GM18507 (cell line): ENCODE measurements at places on chromosomes 5 and 9.
A peak's percentile ranks its signal among the peaks of the same experiment; 100 is the strongest.

- DNase-seq = no peak
These were observed 616.5 kb downstream of the PTPRD start for GRCh38 chr9:9996259-9996658.

DNA sequence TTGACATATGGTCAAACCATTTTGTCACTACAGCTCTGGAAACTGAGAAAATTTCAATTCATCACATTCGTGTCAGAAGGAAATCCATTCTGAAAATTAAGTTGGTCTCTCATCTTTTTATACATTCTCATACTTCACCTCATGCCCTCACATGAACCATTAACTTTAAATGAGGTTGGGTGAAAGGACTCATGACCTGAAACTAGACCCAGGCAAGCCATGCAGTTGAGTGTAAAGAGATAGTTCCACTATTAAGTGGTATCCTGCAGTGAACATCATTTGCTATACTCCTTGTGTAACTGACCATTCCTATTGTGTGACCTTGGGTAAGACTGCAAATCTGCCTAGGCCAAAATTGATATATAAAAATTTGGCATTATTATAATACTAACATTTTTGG is 299.6 kb upstream of the GRIN3A start:
- DNase-seq = no peak

DNA sequence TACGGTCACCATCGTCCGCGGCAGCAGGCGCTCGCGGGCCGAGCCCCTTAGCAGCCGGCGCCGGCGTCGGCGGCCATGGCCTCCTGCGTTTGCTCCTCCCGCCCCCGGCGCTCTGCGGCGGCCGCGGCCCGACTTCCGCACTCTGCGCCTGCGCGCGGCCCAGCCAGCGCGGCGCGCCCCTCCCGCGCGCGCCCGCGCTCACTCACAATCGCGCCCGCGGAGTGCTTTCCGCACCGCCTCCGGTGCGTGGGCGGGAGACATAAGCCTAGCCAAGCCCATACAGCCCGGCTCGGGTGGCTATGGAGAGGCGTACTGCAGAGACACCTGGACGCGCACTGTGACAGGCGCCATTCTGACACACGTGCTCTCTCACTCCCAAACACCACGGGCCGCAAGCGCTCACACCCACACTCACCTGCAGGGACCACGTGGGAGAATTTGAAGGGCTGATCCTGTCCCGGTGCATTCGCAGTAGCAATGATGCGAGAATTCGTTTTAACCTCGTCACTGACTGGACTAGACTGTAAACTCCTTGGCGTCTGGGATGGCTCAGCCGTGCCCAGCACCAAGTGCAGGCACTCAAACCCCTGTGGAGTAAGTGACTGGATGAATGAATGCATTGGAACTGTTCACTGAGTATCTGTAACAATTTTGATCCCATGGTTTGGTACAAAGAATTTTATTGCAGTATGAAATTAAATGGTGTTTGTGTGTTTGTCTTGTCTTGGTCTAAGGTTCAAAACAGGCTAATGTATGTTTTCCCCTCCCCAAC is at the start of gene RNF145:
Gene RNF145, minus strand, starts transcription at position 116 of the 772 bp plus-strand sequence. CDS start 5,936 bp downstream, outside the sequence.
- peak; percentile 81 for DNase-seq

DNA sequence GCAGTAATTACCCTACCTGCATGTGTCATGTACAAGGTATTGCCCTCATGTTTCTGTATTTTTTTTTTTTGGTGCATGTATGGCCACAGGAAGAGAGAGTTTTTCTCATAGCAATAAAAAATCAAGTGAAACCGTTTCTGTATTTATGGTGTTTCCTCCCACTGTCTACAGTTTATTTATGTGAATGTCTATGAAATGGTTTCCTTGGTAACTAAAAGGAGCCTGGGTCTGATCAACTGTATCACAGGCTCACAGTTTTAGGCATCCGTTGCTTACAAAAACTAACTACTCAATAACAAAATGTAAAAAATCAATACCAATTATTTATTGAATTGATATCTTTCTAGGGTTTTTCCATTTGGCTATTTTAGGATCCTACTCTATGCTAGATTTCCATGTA is 464.4 kb downstream of the TAF11L14 start:
- no peak for DNase-seq

DNA sequence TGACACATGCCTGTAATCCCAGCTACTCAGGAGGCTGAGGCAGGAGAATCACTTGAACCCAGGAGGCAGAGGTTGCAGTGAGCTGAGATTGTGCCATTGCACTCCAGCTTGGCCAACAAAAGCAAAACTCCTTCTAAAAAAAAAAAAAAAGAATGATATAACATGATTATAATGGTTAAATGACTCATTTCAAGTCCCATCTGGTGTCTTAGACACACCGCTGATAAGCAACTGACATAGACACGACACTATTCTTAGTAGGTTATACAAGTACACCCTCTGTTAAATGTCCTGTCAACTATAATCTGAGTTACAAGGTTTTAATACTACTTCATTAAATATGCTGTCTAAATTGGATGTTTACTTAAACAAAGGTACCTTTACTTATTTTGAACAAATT is 405.3 kb upstream of the CLINT1 start:
- no peak for DNase-seq

GRCh38 chr9:115300874-115301273 is 182.9 kb upstream of the TNC start:
- no peak for DNase-seq

- DNase-seq = no peak
These were observed 33.5 kb downstream of the SHC3 start for GRCh38 chr9:89145097-89145496.

DNA sequence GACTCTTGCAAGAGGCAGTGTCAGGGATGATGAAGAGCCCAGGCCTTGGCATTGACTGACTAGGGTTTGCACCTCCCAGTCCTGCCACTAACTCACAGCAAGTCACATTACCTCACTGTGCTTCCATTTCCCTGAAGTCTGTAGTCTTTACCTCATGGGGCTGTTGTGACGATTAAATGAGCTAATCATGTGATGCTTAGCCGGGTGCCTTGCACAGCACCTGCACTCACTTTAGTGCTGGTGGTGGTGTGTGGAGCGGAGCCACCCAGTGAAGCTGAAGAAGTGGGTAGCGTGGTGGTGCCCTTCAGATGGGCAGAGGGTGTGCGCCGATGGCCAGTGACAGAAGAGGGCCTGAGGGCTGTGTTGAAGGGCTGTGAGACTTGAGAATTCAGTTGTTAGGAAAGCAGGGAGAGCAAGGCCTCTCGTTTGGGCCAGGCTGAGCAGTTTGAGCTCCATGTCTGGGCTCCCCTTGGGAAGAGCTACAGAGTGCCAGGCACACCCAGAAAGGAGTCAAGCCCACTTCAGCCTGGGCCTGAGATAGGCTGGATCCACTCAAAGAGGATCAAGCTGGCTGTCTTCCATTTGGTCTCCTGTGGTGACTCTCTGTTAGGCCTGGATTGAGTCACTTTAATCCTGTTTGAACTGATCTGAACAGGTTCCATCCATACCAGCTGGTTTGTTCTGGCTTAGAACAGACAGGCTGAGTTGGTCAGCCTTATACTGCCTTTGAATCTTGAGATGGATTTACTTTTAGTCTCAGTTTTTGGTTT is 42.5 kb downstream of the RALGPS1 start:
- DNase-seq = no peak

DNA sequence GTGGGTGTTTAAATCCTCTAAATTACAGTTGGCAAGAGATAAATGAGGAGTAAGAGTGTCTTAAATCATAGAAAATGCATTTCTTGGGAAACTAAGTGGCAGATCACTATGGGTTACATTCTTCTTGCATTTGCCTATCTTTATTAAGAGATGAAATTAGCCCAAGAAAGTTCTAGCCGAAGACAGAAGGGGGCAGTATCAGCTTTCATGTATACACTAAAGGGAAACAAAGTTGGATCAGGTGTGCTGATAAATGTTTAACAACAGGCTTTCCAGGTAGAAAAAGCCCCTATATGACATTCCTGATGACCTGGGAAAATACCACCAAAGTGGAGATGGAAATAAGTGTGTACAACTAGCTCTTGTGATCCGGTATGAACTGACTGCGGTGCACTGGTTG is 81.9 kb upstream of the TLR4 start:
- no peak for DNase-seq

GRCh38 chr9:35277171-35277520 is 115.3 kb downstream of the UNC13B start:
- DNase-seq = no peak

DNA sequence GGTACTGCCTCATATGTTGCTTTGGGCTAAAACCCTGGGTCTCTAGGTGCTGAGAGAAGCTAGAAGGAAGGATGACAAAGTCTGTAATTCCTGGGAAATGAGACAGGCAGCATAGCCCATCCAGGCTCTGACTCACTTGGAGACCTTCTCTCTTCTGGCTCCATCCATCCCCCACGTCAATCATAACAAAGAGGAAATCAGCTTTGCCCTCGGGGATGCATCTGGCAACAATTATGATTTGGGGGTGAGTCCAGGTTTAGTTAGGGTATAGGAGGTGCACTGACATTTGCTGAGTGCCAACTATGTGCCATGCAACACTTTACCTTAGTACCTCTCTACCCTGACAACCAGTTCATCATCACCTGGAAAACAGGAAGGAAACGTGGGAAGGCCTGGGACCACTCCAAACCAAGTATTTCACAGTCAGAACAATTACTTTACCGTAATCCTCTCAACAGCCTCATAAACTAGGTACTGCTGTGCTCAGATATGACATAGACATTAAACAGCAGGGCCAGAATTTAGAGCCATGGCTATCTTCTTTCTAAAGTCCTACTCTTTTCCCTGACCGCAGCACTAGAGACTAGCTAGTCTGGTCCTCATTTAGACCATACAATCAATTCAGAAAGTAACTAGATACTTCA is 39.1 kb upstream of the GZMA start:
- no peak for DNase-seq

- DNase-seq = no peak
These were observed 35.6 kb downstream of the TNFSF8 start for GRCh38 chr9:114894609-114895433.

DNA sequence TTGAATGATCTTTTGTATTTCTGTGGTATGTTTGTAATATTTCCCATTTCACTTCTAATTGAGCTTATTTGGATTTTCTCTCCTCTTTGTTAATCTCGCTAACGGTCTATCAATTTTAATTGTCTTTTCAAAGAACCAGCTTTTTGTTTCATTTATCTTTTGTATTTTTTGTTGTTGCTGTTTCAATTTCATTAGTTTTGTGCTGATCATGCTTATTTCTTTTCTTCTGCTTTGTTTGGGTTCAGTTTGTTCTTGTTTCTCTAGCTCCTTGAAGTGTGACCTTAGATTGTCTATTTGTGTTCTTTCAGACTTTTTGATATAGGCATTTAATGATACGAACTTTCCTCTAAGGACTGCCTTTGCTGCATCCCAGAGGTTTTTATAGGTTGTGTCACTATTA is 28.4 kb upstream of the SNCAIP start:
- DNase-seq = no peak

DNA sequence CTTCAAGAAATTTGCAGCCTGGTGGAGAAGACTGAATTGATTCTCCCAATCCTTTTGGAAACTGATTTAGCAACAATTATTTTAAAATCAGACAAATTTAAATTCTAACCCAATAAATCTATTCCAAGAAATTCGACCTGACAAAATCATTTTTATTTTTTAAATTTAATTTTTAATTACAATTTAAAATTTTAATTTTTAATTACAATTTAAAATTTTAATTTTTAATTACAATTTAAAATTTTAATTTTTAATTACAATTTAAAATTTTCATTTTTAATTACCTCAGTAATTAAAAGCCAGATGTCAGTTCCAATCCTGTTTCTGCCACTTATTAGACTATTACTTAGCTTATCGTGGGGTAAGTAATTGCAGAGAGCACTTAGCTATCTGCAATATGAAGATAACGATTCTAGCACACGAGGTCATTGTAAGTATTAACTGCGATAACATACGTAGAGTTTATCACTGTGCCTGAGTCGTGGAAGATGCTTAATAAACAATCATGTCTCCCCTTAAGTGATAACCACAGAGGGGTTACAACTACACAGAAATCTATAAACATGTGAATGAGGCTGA is 346.4 kb upstream of the SLC24A2 start:
- no peak for DNase-seq

DNA sequence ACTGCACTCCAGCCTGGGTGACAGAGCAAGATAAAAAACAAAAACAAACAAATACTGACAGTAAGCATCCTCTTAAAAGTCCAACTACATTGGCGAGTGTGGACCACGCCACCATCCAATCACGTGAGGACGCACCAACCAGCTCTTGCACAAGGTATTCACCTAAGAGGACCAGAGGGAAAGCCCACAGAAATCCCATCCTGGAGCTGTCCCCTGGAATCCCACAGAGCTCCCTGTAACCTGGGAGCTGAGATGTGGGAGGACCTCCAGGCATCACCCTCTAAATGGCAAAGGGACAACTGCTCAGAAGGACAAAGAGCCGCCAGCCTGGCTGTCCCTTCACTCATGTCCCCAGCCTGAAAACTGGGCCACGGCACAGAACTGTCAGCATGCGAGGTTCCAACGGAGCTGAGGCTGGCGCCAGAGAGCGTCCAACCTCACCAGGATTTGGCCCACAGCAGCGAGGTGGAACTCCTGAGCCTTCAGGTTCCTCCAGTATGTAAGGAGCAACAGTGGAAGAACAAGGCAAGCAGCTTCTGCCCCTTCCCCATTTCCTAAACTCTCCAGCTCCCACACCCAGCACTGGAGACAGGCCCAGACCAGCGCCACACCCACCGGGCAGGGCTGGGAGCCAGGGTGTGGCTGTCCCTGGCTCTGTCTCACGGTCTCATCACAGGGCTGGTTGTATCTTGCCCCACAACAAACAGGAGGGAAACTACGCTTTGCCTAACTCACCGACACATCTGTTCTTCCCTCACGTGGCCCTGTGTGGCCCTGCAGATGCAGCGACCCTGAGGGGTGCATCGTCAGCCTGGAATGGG is 15.2 kb downstream of the IPPK start:
- no peak for DNase-seq

DNA sequence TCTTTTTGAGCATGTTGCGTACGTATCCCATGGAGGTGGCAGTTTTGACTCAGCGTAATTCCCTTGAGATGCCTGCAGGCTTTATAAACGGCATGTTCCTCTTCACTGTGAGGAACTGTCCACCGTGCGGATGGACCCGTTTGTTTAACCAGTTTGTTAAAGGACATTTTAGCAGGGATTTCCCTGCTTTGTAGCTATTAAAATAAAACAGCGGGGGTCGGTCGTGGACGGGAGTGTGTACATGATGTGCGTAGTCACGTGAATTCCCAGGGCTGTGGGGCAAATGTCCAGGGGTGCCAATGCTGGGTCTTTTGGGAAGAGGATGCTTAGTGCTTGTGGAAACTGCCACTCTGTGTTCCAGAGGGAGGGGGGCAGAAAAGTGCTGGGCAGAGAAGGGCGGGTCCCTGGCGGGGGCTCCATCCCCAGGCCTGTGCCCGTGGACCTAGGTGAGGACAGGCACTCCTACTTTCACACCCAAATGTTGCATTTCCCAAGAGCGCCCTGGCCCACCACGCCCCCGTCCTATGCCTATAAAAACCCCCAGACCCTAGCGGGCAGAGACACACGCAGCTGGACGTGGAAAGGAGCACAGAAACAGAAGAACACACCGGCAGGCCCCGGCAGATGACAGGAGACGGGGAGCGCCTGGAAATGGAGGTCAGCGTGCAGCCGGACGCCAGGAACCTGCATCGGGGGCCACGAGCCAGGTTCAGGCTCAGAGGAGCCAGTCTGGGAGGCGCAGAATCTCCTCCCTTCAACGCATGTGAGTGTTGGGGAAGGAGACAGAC is 4.0 kb upstream of the TERT start:
- DNase-seq = no peak

- DNase-seq = no peak
These were observed 159.3 kb downstream of the NR3C1 start for GRCh38 chr5:143244000-143244736.
